K562 (cell line): ENCODE measurements at places on chromosomes 12 and 14. TPM values are rescaled to one million over a fixed set of nuclear protein-coding genes. Genes with fewer than 3 reads are reported as not detected.

Gene PMCH
- total RNA-seq = not detected in 2 replicates

Gene SYT1
- not detected in 2 replicates for total RNA-seq

Gene RBP5
- total RNA-seq = 11.1 and 15.7 TPM in 2 replicates

DNA sequence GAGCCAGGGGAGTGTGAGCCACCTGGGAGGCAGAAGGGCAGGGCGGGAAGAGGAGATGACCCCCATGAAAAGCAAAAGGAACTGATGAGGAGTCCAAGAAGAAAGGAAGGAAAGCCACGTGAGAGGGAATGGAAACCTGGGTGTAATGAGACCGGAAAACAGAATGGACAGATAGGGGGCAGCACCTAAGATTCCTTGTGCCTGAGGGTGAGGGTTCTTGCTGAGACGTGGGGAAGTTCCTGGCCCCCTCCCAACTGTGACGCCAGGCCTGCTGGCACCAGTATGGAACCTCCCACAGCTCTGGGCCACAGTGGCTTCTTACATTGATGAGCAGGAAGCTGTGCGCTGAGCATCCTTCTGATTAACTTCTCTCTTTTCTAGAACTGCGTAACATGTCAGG is 30.8 kb downstream of the TTC7B start:
- H3K27ac ChIP-seq = no peak overlapping the region
- no peaks in the 10 kb centered on the region; the same call in 2 of the 3 replicates for H3K4me1 ChIP-seq
- H3K4me3 ChIP-seq = no peak overlapping the region
- no peaks in the 10 kb centered on the region for H3K27me3 ChIP-seq
- DNase-seq = no peak

Gene ADAM21
- not detected in 2 replicates for total RNA-seq

Gene CCDC38
- total RNA-seq = not detected in 2 replicates

DNA sequence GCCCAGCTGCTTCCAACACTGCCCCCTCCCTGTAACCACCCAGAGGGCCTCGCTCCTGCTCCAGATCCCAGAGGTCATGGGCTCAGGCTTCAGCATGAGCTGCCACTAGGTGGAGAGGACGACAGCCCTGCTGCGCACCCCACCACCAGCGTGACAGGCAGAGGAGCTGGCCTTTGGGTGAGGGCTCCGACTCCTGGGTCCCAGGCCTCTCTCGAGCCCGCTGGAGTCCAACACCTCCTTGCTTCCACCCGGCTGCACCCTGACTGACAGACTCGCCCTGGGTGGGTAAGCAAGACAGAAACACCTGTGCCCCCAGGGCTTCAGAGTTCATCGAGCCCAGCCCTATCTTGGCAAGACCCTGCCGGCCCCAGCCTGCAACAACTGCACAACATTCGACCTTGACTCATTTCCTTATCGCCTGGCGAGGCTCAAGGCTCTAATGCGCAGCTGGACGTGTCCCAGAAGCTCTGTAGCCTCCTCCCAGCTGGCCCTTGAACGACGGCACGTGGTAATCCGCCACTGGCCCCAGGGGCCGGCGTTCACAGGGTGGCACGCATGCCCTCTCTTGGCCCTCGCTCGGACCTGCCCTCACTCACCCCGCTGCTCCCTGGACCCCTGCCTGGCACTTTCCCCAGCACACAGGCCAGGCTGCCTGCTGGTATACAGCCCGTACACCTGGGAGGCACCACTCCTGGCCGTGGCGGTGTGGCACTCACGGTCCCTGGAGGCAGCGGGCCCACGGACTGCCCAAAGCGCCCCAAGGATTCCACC is 28.0 kb downstream of the VPS37B start:
- peaks cover 84% of the 10 kb centered on the region for H3K36me3 ChIP-seq
- no peak overlapping the region for H3K27ac ChIP-seq
- no peak overlapping the region for H3K4me3 ChIP-seq
- DNase-seq = no peak

Gene FOXG1
- total RNA-seq = 3.0 and 3.7 TPM in 2 replicates

DNA sequence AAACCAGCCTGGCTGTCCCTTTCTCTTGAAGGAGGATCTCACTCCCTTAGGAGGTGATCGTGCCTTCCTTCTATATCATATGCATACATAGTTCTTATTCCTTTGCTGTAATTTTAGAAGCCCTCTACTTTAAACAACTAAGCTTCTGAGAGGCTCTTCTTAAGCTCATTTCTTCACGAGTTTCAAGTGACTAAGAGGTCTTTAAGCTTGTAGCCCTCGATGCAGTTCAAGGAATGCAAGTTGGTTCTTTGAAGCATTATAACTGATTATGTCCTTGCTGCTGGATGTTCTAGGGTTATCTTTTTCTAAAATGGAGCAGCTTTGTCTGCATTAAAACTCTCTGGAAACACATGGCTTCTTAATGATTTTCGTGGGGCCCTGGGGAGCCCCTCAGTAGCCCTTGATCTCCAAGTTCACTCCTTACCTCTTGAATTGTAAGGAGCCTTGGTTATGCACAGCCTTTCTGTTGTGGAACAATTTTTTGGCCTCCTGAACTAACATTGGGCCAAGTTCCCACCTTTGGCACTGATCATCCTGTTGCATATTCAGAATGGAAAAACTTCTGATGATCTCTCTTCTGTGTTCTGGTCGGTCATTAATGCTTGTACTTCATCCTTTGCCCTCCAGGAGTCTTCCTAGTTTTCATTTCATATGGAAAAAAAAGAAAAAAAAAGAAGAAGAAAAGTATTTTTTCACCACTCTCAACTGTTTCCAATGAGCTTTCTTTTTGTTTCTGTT is 12.6 kb downstream of the RASSF8 start:
- H3K36me3 ChIP-seq = no peaks in the 10 kb centered on the region
- no peak overlapping the region for H3K27ac ChIP-seq

Gene CNTN1
- total RNA-seq = 0.16 TPM in 1 of 2 replicates, not detected in the other

Gene TOMM20L
- total RNA-seq = not detected in 2 replicates
